ENCODE measurements at places on chromosomes 7 and 10. TPM values are rescaled to one million over a fixed set of nuclear protein-coding genes. Genes with fewer than 3 reads are reported as not detected.

KLLN gene
- 0.83 TPM for total RNA-seq

CRCP gene
- 34.5 TPM for total RNA-seq

AMPH gene
- total RNA-seq = 81.4 TPM

GNGT1 gene
- not detected for total RNA-seq

THNSL1 gene
- total RNA-seq = 15.5 TPM

PLAC9 gene
- total RNA-seq = 7.6 TPM

KIAA1549 gene
- total RNA-seq = 11.1 TPM

LIPJ gene
- 0.40 TPM for total RNA-seq

SPDYE3 gene
- not detected for total RNA-seq

CADPS2 gene
- total RNA-seq = 40.5 TPM

ASB10 gene
- not detected for total RNA-seq

TFR2 gene
- 3.7 TPM for total RNA-seq

OR6V1 gene
- total RNA-seq = not detected

SPAM1 gene
- total RNA-seq = not detected

FXYD4 gene
- not detected for total RNA-seq

GSTO2 gene
- 4.4 TPM for total RNA-seq

GDF10 gene
- 6.6 TPM for total RNA-seq

FAM131B gene
- 53.5 TPM for total RNA-seq

PAPOLB gene
- total RNA-seq = 0.94 TPM

IMMP2L gene
- 26.8 TPM for total RNA-seq

SLC26A3 gene
- not detected for total RNA-seq

AZGP1 gene
- total RNA-seq = 4.5 TPM

ALKBH4 gene
- total RNA-seq = 9.6 TPM

SFTPA1 gene
- total RNA-seq = not detected

AKR1C4 gene
- not detected for total RNA-seq

SPDYE9 gene
- 0.10 TPM for total RNA-seq

SOSTDC1 gene
- 48.7 TPM for total RNA-seq

GTF2IRD2 gene
- 28.5 TPM for total RNA-seq

ADCY1 gene
- 66.4 TPM for total RNA-seq

AGAP5 gene
- 5.8 TPM for total RNA-seq

TMEM273 gene
- total RNA-seq = 8.5 TPM

SUGCT gene
- total RNA-seq = 3.5 TPM

MTERF1 gene
- total RNA-seq = 18.2 TPM

Data from spinal cord (tissue), 10 donors.